ENCODE measurements at places on chromosomes 13 and 19.

- DNase-seq, result no peak
Observed at GRCh38 chr13:29379281-29379680, 216.2 kb downstream of the SLC7A1 start.

GRCh38 chr13:22047082-22047784, 376.4 kb downstream of the FGF9 start:
- DNase-seq, result no peak

DNA sequence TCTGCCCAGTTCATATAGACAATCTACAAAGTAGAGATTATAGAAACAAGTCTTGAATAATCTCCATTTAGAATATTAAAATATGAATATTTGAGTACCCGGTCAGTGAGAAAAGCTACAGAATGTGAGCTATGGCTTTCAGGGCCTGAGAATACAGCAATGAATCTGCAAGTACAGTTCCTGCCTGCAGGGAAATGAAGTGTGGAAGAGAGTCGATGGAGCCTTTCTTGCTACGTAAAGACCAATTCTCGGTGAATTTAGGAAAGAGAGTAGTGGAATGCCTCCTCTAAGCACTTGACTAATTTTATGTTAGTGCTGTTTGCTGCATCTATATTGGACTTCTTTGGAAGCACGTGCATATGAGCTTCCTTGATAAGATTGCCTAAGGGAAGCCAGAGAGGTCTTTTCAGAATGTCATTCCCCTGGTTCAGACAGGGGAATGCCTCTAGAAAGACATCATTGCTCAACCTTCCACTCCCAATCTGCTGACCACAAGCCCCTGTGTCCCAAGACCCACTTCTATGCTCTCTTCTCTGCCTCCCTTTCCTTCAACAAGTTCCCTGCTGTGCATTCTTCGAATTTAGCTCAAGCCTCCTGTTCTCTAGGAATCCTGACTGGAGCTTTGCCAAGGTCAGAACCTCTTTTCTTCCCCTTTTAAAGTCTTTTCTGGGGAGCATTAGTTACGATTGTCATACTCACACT, 41.9 kb downstream of the GPC6 start:
- DNase-seq, result no peak

DNA sequence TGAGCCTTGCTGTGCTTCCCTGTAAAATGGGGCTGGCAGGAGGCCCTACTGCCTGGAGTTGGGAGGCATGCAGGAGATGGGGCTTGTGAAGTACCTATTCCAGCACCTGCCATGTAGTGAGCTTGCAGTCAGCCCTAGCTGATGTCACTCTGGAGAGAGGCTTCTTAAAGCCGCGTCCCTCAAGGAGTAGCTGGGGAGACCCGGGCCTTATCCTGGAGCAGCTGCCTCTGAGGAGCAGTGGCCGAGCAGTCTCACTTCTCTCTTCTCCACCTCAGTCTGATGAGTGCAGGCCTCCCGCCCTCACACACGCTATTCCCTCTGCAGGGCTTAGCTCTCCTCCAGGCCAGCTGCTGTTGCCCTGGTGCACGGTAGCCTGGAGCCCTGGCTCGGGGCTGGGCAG, 18.0 kb downstream of the CLASRP start:
- no peak for DNase-seq

DNA sequence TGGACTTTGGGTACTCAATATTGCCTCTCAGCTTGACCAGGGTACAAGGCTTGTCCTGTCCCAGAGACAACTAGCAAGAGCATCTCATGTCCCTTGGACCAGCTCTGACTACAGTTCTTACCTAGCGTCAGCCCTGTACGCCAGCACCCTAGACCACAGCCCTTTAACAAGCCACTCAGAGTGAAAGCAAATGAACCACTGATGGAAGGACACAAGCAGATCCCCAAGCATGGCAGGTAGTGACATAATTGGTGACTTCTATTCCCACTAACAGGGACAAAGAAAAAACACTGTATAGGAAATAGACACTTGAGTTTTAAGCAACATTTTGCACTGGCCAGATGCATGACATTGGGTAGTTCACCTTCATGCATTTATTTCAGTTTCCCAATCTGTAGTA, 8.8 kb upstream of the LRCH1 start:
- DNase-seq, result no peak
